ENCODE measurements at places on chromosomes 3 and 15.

GRCh38 chr15:34582461-34583371 is 735 bp downstream of the GOLGA8B start:
- DNase-seq = peak; percentile 33

GRCh38 chr15:101359365-101359947 is 64.4 kb upstream of the SNRPA1 start:
- no peak for DNase-seq

GRCh38 chr3:59443618-59444293 is 393.9 kb upstream of the CFAP20DC start:
- DNase-seq = no peak

DNA sequence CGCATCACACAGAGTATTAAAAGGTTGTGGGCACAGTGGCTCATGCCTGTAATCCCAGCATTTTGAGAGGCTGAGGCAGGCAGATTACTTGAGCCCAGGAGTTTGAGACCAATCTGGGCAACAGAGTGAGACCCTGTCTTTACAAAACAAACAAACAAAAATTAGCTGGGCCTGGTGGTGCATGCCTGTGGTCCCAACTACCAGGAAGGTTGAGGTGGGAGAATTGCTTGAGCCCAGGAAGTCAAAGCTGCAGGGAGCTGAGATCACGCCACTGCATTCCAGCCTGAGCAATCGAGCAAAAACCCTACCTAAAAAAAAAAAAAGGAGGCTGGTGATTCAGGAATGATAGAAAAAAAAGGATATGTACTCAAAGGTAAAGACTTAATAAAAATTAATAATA is 28.2 kb upstream of the ST6GAL1 start:
- DNase-seq = no peak

- no peak for DNase-seq
These were observed 31.0 kb downstream of the CEP63 start for GRCh38 chr3:134516905-134517304.

DNA sequence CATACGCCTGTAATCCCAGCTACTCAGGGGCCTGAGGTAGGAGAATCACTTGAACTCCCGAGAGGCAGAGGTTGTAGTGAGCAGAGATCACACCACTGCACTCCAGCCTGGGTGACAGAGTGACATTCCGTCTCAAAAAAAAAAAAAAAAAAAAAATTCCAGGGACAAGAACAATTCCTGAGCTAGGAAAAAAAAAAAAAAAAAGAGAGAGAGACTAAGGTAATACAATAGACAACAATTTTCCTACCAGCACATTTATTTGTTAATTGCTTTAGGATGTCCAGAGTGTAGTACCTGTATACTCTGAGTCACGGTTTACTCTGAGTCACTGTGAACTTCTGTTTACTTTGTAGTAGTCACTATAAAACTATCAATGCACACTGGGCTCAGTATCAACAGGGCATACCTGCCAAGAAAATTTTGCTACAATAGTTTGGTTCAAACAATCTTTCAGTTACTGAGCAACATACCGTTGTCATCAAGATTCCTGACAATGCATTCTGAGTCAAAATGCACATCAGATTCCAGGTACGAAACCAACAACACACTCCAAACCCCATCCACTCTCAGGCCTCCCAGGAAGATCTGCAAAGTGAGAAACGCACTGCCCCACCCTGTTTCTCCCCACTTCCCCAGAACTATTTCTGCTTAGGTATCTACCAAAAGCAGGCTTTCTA is 28.3 kb downstream of the IGF2BP2 start:
- DNase-seq = no peak

GRCh38 chr3:113676261-113676660 is 20.2 kb downstream of the USF3 start:
- DNase-seq = no peak

GRCh38 chr3:69324362-69325025 is 61.4 kb downstream of the FRMD4B start:
- DNase-seq = no peak

GRCh38 chr3:107794664-107795443 is 272.1 kb downstream of the BBX start:
- DNase-seq = no peak

All from activated CD8-positive, alpha-beta memory T cell treated with anti-CD3 and anti-CD28 coated beads, Interleukin-2, amount 50 U/mL, for 4 hours (primary cell).